ENCODE measurements at places on chromosomes 7 and 10. TPM values are rescaled to one million over a fixed set of nuclear protein-coding genes. Genes with fewer than 3 reads are reported as not detected.

The ARMC3 gene
- 3.3 TPM for total RNA-seq

The ZNF25 gene
- total RNA-seq, result 66.0 TPM

The COPG2 gene
- 59.5 TPM for total RNA-seq

The SFTPA2 gene
- total RNA-seq, result not detected

The ALOX5 gene
- total RNA-seq, result 1.2 TPM

The ANKRD7 gene
- 12.2 TPM for total RNA-seq

GRCh38 chr7:155804431-155804831 lies 7.8 kb downstream of the SHH start:
- DNase-seq, result no peak

- DNase-seq, result no peak
Observed at GRCh38 chr7:23607866-23608265, 10.7 kb downstream of the CCDC126 start.

DNA sequence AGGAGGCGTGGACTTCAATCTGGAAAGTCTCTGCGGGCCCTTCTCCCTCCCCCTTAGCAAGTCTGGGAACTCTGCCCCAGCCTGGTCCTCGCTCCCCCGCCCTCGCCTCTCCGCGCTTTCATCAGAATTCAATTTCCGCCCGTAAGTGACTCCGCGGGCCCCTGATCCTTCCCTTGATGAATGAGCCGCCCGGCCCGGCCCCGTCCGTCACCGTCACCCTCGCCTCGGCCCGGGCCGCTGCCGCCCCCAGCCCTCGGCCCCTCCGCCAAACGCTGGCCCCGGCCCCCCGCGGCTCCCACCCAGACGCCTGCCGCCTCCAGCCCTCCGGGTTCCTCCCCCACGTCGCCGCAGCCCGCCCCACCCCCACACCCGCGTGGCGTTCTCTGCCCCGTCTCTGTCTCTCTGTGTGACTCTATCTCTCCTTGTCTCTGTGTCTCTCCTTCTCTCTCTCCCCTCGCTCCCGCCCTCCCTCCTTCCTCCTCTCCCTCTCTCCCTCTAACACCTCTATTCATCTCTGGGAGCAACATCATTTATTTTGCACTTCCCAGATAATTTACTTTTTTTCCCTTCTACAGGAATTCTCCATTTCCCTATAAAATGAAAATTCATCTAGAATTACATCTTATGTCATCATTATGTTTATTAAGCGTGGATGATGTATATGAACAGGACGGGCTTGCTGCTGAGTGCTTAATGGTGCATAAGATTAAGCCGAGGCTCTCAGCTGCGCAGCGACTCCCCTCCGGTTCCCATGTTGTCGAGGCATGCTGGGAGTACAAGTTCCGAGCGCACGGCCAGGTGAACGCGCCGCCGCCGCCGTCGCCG lies 91.2 kb upstream of the PAX2 start:
- DNase-seq, result no peak

DNA sequence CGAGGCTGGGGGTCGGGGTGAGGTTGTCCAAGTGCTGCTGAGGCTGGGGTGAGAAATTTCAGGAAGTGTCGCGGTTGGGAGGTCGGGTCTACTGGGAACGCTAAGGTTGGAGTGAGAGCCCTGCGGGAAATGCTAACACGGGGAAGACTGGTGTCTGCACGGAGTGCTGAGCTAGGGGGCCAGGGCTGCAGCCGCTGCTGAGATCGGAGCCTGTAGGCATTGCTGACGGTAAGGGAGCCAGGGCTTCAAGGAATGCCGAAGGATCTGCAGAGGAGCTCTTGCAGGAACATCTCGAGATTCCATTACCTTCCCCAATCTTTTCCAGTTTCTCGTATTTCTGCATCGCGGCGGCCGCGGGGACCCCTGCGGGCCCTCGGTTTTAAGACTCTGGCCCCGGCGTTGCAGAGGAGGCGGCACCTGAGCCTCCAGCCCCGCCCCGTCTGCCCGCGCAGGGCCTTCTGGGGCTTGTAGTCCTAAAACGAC lies at the start of gene CDK5:
Gene CDK5, minus strand, starts transcription at position 392 of the 483 bp plus-strand sequence. Its CDS starts 49 bp downstream, at position 343.
- no peak for DNase-seq

- no peak for DNase-seq
Observed at GRCh38 chr10:66214721-66215404, 711.0 kb upstream of the LRRTM3 start.

DNA sequence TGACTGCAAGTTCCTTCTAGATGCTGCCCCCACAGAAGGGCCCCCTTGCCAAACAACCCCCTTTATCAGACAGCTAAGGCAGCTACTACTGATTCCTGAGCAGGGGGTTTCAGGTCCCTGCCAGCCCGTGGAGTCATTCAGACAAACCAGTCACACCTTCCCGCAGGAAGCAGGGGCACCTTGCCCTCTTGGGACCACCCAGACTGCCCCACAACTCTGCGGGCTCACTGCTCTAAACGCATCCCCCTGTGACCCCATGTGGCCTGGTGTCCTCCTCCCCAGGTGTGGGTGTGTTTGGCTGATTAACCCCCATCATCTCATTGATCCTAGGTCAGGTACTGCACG lies 298.9 kb downstream of the TCERG1L start:
- no peak for DNase-seq

DNA sequence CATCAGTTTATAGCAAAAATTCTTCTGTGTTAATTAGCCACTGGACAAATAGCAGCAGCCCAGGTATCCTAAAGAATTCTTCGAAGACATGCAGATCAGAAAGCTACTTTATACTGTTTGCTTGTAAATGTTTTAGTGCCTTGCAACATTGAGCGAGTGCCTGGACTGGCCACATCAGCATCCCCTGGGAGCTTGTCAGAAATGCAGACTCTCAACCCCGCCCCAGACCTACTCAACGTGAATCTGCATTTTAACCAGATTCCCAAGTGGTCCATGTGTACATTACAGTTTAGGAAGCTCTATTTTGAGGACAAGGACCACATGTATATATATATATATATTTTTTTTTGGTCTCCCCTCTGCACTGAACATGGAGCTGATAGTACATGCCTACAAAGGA lies 18.5 kb upstream of the PLEKHS1 start:
- no peak for DNase-seq

DNA sequence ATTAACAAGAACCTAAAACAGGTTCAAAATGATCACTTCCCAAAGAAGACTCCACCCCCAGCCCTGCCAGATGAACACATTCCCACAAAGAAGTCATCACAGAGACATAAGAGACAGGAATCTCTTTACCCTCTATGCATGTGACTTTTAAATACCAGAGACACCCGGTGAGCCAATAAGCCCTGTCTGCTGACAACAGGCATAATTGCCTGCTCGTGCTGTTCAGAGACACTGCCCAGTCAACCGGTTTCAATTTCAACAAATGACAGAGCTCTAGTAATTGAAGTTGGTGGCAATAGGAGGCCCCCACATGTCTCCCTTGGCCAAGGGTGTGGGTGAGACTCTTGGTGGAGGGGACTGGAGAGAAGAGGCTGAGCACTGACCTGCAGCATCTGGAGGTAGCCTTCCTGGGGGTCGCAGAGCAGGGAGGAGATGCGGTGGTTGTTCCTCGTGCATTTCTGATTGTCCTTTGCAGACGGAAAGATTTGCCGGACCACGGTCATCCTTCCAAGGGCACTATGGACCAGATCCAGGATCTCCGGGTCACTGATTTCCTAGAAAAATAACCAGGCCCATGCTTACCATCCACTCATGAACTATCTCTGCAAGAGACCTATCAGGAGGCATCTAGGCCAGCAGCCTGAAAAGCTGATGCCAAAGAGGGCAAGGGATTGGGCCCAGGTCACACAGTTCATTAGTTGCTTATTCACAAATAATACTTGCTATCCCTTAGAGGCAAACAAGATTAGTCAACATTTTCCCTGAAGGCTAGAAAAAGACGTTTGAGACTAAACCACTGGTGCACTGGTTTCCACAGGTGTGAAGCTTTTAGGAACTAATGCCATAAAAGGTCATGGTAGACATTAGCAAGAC lies 497.7 kb downstream of the GRID1 start:
- DNase-seq, result no peak

- DNase-seq, result no peak
Observed at GRCh38 chr10:131777162-131777561, 123.6 kb upstream of the PPP2R2D start.

GRCh38 chr7:146499970-146500369 lies 383.4 kb downstream of the CNTNAP2 start:
- DNase-seq, result no peak

GRCh38 chr7:100034871-100035510 lies 14.6 kb upstream of the ZSCAN21 start:
- no peak for DNase-seq

DNA sequence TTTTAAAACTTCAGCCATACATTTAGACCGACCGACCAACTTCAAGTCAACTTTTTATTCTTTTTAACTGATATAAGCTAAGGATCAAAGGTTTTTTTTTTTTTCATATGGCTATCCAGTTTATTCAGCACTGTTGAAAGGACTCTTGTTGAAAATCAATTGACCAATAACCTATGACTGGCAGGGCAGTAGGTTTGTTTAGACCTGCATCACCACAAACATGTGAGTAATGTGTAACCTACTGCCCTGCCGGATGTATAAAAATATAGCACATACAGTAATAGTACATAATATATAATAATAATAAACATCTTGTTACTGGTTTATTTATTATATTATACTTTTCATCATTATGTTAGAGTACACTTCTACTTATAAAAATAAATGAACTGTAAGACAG lies 434.6 kb upstream of the SEMA3A start:
- no peak for DNase-seq

GRCh38 chr7:70659263-70659662 lies 472.7 kb upstream of the GALNT17 start:
- no peak for DNase-seq

DNA sequence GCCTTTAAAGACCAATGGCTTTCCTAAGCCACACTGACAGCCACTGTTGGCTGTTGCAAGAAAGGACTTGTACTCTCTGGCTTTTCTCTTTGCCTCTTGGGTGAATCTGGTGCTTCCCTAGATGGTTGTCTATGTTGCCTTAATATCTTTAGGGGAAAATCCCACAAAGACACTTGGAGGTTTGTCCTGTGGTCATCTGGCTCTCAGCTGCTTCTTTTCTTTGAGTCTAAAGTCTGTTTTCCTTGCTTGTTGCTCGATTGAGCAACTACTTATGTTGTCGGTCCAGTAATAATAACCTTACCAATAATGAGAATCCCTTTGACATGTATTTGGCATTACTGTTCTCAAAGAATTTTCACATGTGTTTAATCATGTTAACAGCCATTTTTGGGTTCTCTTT lies 537.6 kb downstream of the LRMDA start:
- no peak for DNase-seq

DNA sequence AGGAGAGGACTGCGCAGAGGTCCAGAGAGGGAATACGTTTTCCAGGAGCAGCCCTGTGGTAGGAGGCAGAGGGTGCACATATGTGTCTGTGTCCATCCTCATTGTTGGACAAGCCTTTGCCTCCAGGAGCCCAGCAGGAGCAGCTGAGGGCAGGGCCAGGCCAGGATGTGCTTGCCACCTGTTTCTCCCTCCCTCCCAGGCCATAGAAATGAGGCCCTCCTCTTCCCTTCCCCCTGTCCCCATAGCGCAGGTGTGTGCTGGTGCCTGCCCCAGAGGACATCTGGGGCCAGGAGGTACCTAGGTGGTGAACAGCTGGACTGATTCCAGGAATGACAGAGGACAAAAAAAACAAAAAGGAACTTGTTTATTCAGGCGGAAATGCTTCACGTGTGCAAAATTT lies 10.5 kb upstream of the CXCL12 start:
- DNase-seq, result no peak

DNA sequence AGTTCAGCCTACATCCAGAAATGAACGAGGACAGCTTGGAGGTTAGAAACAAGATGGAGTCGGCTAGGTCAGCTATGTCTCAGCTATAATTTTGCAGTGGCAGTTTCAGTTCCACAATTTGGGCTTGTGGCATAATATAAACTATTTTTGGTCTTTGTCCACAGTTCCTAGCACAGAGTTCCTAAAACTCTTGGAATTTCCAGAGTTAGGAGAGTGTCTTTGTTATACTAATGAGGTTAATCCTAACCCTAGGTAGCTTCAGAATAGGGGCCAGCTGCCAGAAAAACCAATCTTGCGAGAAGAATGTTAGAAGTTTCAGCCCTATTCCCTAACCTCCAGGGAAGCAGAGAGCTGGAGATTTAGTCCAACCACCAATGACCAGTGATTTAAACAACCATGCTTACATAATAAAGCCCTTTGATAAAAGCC lies 131.9 kb downstream of the AKR1D1 start:
- DNase-seq, result no peak

GRCh38 chr7:155361346-155361680 lies 63.6 kb downstream of the INSIG1 start:
- no peak for DNase-seq

GRCh38 chr7:27759491-27759890 lies 19.5 kb downstream of the TAX1BP1 start:
- no peak for DNase-seq

DNA sequence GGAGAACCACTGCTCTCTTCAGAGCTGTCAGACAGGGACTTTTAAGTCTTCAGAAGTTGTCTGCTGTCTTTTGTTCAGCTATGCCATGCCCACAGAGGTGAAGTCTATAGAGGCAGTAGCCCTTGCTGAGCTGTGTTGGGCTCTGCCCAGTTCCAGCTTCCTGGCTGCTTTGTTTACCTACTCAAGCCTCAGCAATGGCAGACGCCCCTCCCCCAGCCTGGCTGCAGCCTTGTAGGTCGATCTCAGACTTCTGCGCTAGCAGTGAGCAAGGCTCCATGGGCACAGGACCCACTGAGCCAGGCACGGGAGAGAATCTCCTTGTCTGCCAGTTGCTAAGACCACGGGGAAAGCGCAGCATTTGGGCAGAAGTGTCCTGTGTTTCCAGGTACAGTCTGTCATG lies 12.1 kb upstream of the CPA2 start:
- DNase-seq, result no peak

- DNase-seq, result no peak
Observed at GRCh38 chr7:143287339-143287934, 714 bp upstream of the CASP2 start.

GRCh38 chr7:84271543-84271942 lies 77.0 kb upstream of the SEMA3A start:
- DNase-seq, result no peak

- DNase-seq, result no peak
Observed at GRCh38 chr10:133351408-133352318, 4.5 kb downstream of the PRAP1 start.

- no peak for DNase-seq
Observed at GRCh38 chr10:43045631-43046287, 31.1 kb upstream of the RET start.

- no peak for DNase-seq
Observed at GRCh38 chr10:80702143-80702542, 164.4 kb downstream of the SH2D4B start.

- DNase-seq, result no peak
Observed at GRCh38 chr10:83917537-83918506, 221.5 kb upstream of the GHITM start.

- DNase-seq, result no peak
Observed at GRCh38 chr7:632831-633210, 93.7 kb upstream of the DNAAF5 start.

DNA sequence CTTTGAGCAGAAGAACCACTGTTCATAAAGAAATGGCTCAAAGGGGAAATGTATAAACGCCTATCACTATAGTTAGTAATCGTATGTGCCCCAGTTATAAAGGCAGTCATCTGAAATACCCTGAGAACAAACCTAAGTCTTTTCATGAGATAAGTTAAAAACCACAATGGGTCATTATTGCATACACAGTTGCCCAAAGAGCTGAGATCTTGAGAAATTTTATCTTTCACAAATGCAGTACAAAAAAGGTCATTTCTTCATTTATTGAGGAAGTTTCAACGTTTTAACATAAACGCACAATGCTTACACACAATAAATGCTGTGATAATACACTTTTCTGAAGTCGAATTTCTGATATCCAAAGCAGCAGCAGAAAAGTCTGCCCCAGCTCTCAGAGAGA lies 114.4 kb downstream of the MICU1 start:
- no peak for DNase-seq

GRCh38 chr10:103452506-103453230 lies 498 bp upstream of the CALHM2 start:
- DNase-seq, result no peak
